ENCODE measurements at places on chromosomes 6 and 20.

DNA sequence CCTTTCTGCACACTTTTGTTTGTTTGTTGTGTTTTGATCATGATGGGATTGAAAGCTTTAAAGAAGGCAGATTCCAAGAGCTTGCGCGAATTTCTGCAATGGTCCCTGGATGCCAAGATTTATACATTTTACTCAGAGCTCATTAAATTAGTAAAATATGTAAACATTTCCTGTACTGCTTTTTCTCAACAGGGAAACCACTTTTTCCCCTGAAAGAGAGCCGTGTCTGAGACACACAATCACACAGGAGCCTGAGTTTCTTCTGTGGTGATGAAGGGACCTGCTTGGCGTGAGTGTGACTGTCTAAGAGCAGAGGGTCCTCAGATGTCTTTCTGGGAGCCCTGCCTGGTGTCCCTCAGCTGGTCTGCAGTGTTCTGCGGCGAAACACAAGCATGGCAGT lies 12.1 kb upstream of the TAGAP start:
- peak overlapping the region; percentile 85 for H3K27ac ChIP-seq
- no peaks in the 10 kb centered on the region for H3K36me3 ChIP-seq
- H3K4me3 ChIP-seq: no peak overlapping the region
- DNase-seq: no peak

- H3K27me3 ChIP-seq: no peaks in the 10 kb centered on the region
- peak overlapping the region; percentile 63 for H3K27ac ChIP-seq
Measured at GRCh38 chr6:43669922-43670622, 17.5 kb downstream of the MRPS18A start.

DNA sequence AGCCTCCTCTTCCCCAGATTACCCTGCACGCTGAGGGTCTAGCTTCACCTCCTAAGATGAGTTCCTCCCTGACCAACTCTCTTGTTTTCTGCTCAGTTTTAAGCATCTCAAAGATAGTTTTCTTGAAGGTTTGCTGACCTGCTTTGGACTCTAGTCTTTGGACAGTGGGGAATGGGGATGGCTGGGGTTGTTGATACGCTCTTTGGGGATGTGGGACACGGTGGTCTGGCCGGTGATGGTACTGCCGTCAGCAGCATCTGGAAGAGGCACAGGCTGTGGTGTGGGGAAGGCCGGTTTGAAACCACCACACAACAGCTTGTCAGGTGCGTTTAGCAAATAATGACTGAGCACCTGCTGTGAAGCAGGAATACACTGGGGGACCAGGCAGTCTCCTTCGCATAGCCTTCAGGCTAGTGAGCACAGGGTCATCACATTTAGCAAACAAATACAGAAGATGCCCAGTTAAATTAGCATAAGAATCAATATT lies 94.1 kb downstream of the TMEM242 start:
- peaks cover 1% of the 10 kb centered on the region for H3K27me3 ChIP-seq
- no peaks in the 10 kb centered on the region for H3K36me3 ChIP-seq
- DNase-seq: no peak
- no peak overlapping the region for H3K27ac ChIP-seq
- H3K4me1 ChIP-seq: no peaks in the 10 kb centered on the region

GRCh38 chr6:11143394-11144371 lies 32.2 kb upstream of the ERVFRD-1 start:
- no peak overlapping the region for H3K4me3 ChIP-seq
- H3K4me1 ChIP-seq: peaks cover 8% of the 10 kb centered on the region
- no peak for DNase-seq

DNA sequence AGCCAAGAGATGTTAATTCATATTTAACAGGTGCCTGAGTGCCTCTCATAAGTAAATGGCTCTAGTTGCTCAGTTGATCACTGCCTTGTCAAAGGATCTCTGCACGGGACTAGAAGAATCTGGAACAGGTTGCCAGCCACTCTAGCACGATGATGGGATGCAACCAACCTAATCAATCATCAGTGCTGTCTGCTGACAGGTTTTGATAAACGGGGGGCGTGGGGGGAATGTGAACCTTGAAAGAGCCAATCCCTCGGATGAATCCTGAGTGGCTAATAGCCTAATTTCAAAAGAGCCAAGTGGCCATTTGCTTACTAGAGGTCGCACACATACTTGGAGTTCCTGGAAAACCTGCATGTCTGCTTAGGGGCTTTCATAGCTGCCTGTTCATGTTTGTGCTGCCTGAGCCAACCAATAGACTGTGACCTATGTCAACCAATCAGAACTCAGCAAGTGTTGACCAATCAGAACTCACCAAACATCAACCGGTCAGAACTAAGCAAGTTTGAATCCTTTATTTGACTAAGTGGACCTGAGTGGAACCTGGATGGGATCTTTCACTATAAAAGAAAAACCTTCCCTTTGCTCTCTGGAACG lies 43.5 kb upstream of the ECI2 start:
- H3K27me3 ChIP-seq: no peaks in the 10 kb centered on the region
- no peak overlapping the region for H3K4me3 ChIP-seq
- no peak for DNase-seq

DNA sequence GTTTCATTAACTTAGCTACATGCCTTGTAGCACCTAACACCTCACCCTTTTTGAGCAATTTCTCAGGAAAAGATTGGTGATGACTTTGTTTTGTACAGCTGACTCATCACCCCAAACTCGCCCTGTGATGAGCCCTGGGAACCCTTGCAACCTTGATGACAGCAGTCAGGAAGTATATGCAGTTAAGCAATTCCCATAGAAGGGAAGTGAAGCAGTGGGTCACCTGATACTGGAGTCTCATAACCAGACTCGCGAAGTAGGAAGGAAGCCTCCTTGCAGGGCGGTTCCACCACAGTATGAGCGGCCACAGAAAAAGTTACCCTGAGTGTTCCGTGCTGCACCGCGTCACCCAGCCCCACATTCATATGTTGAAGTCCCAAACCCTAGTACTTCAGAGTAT lies 82.0 kb upstream of the EDN1 start:
- no peaks in the 10 kb centered on the region for H3K4me1 ChIP-seq
- DNase-seq: no peak
- H3K36me3 ChIP-seq: no peaks in the 10 kb centered on the region

- no peak for DNase-seq
- no peak overlapping the region for H3K4me3 ChIP-seq
- no peaks in the 10 kb centered on the region for H3K4me1 ChIP-seq
- H3K27me3 ChIP-seq: peaks cover 15% of the 10 kb centered on the region
- no peaks in the 10 kb centered on the region for H3K36me3 ChIP-seq
Measured at GRCh38 chr20:58377766-58378401, 11.1 kb upstream of the VAPB start.

DNA sequence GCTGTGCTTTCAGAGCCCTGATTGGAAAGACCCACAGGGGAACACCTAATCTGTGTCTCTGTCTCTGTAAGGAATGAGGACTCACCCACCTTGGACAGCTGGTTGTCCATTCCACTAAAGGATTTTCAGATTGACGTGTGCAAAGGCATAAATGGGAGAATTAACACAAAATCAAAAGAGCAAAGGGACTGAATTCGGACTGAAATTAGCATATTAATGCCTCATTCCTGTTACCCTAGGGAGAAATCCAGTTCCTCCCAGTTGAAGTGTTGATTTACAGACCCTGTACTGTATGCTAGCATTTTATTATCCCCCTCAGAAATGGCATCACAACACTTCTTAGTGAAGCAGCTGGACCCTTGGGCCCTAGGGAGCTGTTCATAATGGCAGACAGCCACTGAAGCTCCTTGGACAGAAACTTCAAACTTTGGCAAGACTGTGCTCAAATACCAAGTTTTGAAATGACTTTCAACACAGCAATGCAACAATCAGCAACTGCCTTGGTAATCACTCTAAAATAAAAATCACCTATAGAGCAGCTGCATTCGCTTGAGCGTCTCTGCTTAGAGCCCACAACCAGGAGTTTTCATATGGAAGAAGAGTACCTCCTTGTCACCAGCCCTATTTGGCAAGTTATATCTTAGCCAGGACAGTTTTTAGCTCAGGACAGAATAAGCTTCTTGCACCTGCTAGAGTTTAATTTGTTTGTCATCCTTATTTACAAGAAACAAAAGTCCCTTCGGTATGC lies 118.1 kb downstream of the TRDN start:
- no peak overlapping the region for H3K4me3 ChIP-seq
- H3K27me3 ChIP-seq: no peaks in the 10 kb centered on the region
- no peak overlapping the region for H3K27ac ChIP-seq
- no peaks in the 10 kb centered on the region for H3K36me3 ChIP-seq

DNA sequence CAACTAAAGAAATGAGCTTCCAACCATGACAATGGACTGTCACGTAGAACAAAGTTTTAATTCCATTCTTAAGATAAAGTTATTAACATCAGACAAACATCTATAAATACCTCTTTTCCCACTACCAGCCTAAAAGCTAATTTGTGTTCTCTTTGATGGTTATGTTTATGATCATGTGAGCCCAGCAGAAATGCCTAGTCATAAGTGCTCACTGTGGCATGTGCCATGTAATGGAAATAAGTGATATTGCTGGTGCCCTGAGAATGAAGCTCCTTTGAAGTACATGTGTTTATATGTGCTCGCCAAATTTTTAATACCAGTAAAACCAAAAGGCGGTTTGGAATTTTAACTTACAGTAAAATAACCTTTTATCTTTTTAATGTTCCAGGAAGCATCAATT lies 205.8 kb downstream of the ISM1 start:
- H3K36me3 ChIP-seq: no peaks in the 10 kb centered on the region
- DNase-seq: no peak
- H3K27me3 ChIP-seq: no peaks in the 10 kb centered on the region
- no peaks in the 10 kb centered on the region for H3K4me1 ChIP-seq
- H3K27ac ChIP-seq: no peak overlapping the region

DNA sequence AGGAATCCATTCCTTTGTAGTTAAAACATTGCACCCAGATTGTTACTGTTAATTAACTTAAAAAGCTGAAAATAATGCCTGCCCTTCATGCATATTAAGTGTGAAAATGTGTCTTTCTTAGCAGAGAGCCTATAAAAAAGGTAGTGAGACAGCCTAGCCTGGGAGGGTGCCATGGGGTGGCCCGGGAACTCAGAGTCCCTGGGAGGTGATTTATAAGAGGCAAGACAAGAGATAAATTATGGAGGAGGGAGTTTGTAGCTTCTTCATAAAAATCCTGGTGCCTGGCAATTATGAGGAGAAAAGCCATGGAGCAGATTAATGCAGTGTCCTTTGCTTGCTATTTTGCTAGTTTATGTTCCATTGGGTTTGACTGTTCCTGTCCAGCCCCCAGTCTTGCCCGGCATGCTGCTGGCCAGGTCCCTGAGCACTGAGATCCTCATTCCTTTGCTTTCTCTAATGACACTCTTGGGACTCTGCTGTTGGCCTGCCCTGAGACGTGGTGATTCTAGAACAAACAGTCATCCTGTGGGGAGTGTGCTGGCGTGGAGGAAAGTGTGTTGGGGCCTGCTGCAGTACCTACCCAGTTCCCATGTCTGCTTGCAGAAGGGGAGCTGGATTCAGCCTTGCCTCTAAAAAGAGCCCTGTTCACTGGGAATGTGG lies 4.2 kb downstream of the MLN start:
- H3K36me3 ChIP-seq: no peaks in the 10 kb centered on the region
- no peaks in the 10 kb centered on the region for H3K4me1 ChIP-seq
- H3K27me3 ChIP-seq: no peaks in the 10 kb centered on the region
- DNase-seq: peak; percentile 17
- H3K27ac ChIP-seq: no peak overlapping the region

- H3K4me1 ChIP-seq: peaks cover 46% of the 10 kb centered on the region
- no peaks in the 10 kb centered on the region for H3K27me3 ChIP-seq
- peak overlapping the region; percentile 90 for H3K4me3 ChIP-seq
- no peak for DNase-seq
- H3K27ac ChIP-seq: peak overlapping the region; percentile 98
- H3K36me3 ChIP-seq: peaks cover 12% of the 10 kb centered on the region
Measured at GRCh38 chr20:21303872-21304586, 898 bp downstream of the XRN2 start.

DNA sequence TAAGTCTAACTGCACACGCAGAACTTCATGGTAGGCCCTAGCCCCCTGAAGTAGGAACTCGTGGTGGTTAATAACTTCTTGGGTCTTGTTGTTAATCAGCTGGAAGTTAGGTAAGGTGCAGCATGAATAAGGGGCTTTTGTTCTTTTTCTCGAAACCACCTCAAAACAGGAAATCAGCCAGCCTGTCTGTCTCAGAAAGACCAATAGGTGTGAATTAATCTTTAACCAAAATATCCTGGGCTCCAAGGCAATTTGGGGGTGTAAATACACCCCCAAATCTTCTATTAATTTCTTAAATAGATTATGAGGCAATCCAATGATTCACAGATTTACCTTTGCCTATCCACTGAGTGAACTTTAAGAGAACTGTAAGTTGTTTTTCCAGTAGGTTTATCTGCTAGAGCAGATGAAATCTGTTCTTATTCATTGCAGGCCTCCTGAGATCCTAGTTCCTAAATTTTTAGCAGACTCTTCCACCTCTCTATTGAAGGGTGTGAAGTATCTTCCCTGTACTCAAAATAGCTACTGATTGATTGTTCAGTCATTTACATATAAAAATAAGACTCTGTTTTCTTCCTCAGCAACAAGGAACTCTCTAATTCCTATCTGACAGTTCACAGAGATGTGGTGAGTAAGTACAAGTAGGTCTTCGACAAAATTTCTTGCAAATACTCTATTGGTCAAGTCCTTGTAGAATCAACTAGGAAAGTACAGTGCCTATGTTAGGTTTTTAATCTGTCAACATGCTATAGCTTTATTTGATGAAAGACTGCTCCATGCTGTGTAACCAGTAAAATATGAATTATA lies 427.1 kb upstream of the NOX3 start:
- DNase-seq: no peak
- no peaks in the 10 kb centered on the region for H3K36me3 ChIP-seq
- H3K4me3 ChIP-seq: no peak overlapping the region

Measured in left lung (tissue), 14 donors.